ENCODE measurements at places on chromosomes 1 and 21. TPM values are rescaled to one million over a fixed set of nuclear protein-coding genes. Genes with fewer than 3 reads are reported as not detected.

- no peak for DNase-seq
Measured at GRCh38 chr1:65255035-65255655, 54.2 kb upstream of the DNAJC6 start.

- DNase-seq, result no peak
Measured at GRCh38 chr1:31498376-31499040, 77.8 kb upstream of the TINAGL1 start.

DNA sequence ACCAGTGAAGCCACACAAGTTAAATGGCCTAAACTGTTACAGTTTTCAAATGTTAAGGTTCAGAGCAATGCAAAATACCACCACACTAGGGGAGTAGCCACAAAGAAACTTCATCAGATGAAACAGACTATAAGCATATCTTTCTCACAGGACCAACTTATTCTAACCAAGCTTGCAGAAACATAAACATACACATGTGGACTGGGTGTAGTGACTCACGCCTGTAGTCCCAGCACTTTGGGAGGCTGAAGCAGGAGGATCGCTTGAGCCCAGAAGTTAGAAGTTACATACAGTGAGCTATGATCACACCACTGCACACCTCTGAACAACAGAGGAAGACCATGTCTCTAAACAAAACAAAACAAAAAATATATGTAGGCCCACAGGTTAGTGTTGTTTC lies 17.3 kb downstream of the WDR47 start:
- DNase-seq, result no peak

GRCh38 chr1:1013922-1014648 lies 788 bp downstream of the ISG15 start:
- no peak for DNase-seq

GRCh38 chr1:43451157-43451591 lies 2.6 kb downstream of the HYI start:
- DNase-seq, result no peak

GRCh38 chr1:238199325-238199724 lies 308.6 kb upstream of the ZP4 start:
- DNase-seq, result no peak

DNA sequence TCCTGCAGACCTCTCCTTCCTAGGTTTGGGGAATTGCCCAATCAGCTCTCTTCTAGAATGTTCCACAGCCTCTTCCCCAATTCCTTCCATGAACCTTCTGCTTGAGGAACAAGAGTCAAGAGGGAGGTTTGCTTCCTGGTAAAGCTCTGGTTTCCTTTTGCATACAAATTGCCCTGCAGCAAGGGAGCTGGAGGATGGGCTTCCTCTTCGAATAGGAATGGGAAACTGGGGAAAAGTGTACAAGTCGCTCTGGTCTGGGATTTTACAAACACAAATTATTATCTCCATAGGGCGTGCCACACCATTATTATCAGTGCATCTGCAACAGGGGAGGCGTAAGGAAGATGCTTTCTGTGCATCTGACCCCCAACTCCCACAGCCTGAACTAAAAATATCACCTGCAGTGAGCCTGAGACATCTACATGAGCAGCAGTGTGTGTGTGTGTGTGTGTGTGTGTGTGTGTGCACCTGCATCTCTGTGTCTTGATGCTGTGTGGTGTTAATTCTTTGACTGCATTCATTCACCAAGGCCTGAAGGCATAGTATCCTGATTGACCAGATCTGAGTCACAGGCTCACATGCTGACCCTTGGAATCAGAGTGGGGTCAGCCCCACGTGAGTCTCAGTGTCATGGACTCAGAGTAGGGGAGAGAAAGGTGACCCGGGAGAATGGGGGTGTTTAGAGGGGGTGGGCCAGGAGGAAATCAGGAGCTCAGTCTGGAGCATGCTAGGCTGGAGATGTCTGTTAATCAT lies 272.9 kb downstream of the KAZN start:
- DNase-seq, result no peak

- no peak for DNase-seq
Measured at GRCh38 chr21:31446226-31446855, 102.3 kb upstream of the TIAM1 start.

DNA sequence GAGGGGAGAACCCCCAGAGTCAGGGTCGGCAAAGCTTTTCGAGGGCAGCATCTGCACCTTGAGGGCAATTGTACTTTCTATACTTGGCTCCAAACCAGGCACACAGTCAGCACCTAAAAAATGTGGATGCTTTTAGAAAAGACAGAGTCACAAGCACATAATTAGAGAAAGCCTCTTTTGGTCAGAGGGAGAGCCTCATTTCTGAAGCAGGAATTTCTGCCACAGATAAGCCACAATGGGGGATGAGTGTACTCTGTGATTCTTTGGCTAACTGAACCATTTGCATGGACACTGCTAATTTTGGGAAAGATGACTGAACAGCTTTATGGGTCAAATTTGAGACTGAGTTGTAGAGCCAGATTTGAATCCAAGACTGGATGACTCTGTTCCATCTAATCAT lies 635.7 kb downstream of the KIF26B start:
- DNase-seq, result no peak

DNA sequence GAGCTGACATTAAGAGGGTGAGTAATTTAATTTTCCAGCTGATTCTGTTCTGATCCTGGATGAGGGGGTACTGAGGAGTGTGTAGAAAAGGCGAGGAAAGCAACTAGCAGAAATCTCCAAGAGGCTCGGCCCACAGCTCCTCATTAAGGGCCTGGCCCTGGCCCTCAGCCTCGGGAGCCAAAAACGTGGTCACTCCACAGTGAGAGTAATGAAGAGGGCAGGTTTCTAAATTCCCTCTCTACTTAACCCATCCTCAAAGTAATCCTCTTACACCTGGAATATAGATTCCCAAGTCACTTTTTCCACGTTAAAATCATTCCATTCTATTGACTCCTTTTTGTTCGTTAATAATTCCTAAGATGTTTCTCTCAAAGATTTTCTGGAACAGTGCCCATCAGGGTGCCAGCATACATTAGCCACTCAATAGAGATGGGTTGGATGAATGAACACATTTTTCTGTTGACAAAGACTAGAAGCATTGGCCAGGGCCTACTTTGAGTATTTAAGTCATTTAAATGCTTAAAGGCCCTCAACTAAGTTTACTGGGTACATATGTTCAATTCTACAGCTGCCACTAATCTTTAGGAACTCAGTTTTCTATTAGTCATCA lies 1.1 kb upstream of the COL11A1 start:
- no peak for DNase-seq

GRCh38 chr1:119338004-119338403 lies 30.6 kb upstream of the HAO2 start:
- no peak for DNase-seq

DNA sequence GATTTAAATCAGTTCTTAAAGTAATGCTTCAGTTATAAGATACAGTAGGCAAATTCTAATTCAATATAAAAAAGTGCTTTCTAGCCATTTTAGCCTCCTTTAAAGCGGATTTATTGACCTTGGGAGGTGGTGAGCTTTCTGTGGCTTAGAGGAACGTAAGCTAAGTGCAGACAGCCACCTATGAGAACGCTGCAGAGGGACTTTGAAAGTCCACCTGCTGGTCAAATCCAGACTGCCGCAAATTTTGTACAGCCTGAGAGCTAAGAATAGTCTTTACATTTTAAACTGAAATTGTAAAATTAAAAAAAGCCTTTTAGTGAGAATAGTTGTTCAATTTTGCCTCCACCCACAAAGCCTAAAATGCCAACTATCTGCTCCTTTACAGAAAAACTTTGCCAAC lies 67.0 kb upstream of the SSX2IP start:
- no peak for DNase-seq

- no peak for DNase-seq
Measured at GRCh38 chr1:68140536-68140935, 90.1 kb upstream of the DIRAS3 start.

GRCh38 chr1:119634016-119634415 lies 14.1 kb downstream of the ZNF697 start:
- no peak for DNase-seq

DNA sequence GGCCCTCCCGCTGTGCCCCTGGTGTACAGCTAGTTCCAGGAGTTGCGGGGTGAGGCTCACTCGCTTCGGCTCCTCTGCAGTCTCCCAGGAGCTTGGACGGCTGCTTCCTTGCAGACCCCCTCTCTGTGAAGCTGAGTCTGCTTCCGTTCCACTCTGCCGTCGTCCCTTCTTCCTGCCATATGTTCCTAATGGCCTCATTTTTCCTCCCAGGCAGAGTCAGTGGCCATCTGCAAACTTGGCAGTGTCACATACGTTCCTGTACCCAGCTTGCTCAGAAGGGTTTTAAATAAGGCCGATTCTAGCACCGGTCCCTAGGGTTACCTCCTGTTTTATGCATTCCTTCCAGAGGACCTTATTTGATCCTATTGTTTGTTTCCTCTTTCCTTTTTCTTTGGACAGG lies 21.3 kb downstream of the ACTL8 start:
- no peak for DNase-seq

- DNase-seq, result no peak
Measured at GRCh38 chr1:69497441-69498221, 70.1 kb upstream of the LRRC7 start.

DNA sequence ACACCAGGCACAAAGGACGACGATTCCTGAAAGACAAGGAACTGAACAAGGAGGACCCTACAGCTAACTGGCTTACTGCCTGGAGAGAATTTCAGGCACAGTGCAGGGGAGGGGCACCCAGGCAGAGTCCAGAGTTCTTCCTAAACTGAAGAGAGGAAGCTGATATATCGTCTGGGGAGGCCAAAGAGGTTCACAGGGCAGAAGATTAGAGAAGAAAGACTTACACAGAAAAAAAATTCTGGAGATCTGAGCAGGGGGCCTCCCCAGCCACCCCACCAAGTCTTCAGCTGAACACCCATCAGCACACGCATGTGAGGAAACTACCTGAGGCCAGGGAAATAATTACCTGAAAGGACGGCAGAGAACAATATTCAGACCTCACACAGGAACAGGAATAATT lies 24.6 kb downstream of the SORT1 start:
- no peak for DNase-seq

DNA sequence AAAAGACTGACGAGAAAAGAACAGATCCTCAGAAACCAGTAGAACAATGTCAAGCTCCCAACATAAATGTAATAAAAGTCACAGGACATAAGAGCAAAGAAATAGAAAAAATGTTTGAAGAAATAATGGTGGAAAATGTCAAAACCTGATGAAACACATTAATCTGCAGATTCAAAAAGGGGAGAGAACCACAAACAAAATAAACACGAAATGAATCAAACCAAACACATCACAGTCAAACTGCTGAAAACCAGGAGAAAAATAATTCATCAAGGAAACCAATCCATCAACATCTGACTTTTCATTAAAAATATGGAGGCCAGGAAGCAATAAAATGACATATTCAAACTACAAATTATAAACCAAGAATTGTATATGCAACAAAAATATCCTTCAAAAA lies 31.9 kb downstream of the TRIM33 start:
- DNase-seq, result no peak

GRCh38 chr1:233599542-233600073 lies 14.3 kb upstream of the KCNK1 start:
- peak; percentile 75 for DNase-seq

DNA sequence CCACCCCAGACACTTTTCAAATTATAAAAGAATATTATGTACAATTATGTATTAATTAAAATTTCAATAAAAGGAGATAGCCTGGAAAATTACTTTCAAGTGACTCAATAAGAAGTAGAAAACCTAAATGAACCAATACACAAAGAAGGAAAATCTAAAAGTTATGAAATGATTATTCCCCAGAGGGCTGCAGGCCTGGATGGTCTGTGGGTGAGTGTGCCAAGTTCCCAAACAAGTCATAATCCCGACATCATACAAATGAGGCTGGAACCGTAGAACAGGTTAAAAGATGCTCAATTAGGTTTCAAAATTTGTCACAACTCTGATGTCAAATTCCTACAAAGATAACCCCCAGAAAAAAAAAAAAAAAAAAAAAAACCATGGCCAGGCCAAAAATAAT lies 12.7 kb downstream of the SPATC1L start:
- DNase-seq, result no peak

GRCh38 chr1:116825720-116826438 lies 71.6 kb downstream of the CD2 start:
- no peak for DNase-seq

- DNase-seq, result no peak
Measured at GRCh38 chr1:152089014-152089674, at the start of gene TCHHL1. Gene TCHHL1 (minus strand): TSS chr1:152089064. CDS start chr1:152088143, 921 bp downstream.

DNA sequence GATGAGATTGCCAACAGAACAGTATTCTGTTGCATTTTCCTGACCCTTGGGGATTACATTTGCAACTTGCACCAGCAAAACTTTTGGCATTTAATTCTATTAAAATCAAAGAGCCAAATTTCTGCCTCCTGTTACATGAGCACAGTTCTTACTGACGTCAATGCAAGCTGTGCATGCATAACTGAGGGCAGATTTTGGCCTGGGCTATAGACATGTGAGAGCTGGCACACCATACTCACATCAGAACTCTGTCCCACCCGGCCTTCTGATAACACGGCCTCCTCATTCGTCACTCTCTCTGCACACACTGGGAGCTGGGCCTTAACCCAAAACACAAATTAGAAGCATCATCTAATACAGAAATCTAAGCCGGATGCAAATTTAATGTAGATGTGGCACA lies 31.5 kb downstream of the PAPPA2 start:
- DNase-seq, result no peak

DNA sequence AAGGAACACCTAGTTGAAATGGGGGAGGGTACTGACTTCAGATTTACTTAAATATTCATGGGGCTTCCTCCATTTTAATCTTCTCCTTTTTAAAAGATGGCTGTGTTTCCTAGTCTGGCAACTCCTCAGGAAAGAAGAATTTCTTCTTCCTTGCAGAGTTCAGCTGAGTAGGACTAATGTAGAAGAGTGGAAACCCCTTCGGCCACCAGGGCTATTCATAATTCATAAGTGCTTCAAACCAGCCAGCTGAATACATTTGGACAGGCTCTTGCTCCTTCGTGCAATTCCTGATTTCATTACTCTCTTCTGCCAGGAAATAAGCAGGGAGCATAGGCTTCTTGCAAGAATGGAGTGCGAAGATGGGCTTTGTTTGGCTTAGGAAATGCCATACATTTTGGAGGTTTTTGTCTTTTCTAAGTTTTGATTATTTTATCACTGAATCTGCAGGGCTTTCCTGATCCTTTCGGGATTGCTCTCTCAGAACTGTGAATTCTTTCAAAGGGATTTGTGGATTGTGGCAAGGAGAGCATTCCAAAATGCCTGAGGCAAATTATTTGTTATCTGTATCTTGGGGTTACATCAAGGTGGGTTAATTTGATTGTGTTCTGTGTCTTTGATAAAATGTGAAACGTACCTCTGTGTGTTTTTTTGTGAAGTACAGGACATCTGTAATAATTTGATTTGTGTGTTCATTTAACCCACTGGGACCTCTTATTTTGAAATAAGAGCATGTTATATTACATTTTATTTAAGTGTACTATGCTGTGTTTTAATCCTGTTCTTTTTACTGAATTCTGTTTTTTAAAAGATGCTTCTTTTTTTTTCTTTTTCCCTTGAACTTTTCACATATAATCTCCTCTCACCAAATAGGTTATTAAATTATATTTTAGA lies 179.4 kb upstream of the SGIP1 start:
- DNase-seq, result no peak

Gene S100A7A
- not detected for total RNA-seq

Gene ANXA9
- total RNA-seq, result 18.5 TPM

Gene CD1B
- not detected for total RNA-seq

Gene VHLL
- not detected for total RNA-seq

Gene OR14K1
- not detected for total RNA-seq

Gene PRR9
- not detected for total RNA-seq

Gene CD101
- total RNA-seq, result 0.46 TPM

Gene TRABD2B
- 9.5 TPM for total RNA-seq

Gene TMEM125
- 0.27 TPM for total RNA-seq

Gene S100A5
- total RNA-seq, result not detected
